ENCODE measurements at places on chromosomes 7 and 10.

- no peak for DNase-seq
These were observed 22.2 kb downstream of the FAM20C start for GRCh38 chr7:214410-215212.

GRCh38 chr10:114048472-114048871 is 4.8 kb downstream of the ADRB1 start:
- DNase-seq = no peak

- no peak for DNase-seq
These were observed 24.1 kb downstream of the AMZ1 start for GRCh38 chr7:2711895-2712675.

DNA sequence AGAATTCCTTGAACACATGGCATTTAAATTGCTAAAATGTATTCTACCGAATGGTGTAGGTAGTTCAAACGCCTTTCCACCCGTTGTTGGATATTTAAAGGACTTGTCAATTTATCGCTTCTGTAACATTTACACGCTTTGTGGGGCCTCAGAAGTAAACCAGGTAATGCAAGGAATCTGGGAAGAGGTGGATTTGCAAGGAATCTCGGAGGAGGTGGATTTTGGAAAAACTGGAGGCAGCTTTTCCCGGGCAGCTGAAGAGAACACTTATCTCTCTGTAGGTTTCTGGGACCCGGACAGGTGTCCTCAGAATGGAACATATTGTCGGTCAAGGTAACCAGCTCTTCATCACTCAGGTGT is 592 bp upstream of the MAPK8 start:
- no peak for DNase-seq

DNA sequence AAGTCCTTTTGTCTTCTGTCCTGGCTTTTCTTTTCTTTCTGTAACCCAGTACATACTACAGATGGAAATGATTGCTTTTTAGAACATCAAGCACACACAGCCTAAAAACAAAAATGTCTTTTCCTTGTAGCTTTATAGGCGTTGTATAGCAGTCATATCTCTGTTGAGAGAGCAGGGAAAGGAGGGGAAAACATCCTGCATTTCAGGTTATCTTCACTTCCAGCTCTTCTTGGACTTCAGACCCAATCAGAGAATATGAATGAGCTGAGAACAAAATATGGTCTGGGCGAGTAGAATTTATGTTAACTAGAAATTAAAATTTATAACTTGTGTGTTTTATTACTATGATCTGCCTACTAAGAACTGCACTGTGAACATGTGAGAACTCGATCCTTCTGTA is 14.7 kb downstream of the TMEM60 start:
- no peak for DNase-seq

- DNase-seq = no peak
These were observed 45.0 kb downstream of the ZCCHC24 start for GRCh38 chr10:79400146-79401004.

- DNase-seq = no peak
These were observed 83.5 kb upstream of the SLF2 start for GRCh38 chr10:100829097-100829870.

GRCh38 chr7:138934861-138935260 is 46.3 kb downstream of the KIAA1549 start:
- no peak for DNase-seq

- DNase-seq = no peak
These were observed 16.0 kb downstream of the GIMAP5 start for GRCh38 chr7:150753239-150753638.

Data from H1 (cell line).